ENCODE measurements at places on chromosomes 3 and 15.

- no peak for DNase-seq
Measured at GRCh38 chr3:86991840-86992435, 989 bp upstream of the VGLL3 start.

GRCh38 chr3:39408493-39409372, 2.2 kb downstream of the RPSA start:
- DNase-seq = no peak

- no peak for DNase-seq
Measured at GRCh38 chr15:101105059-101105891, 146.6 kb downstream of the CHSY1 start.

DNA sequence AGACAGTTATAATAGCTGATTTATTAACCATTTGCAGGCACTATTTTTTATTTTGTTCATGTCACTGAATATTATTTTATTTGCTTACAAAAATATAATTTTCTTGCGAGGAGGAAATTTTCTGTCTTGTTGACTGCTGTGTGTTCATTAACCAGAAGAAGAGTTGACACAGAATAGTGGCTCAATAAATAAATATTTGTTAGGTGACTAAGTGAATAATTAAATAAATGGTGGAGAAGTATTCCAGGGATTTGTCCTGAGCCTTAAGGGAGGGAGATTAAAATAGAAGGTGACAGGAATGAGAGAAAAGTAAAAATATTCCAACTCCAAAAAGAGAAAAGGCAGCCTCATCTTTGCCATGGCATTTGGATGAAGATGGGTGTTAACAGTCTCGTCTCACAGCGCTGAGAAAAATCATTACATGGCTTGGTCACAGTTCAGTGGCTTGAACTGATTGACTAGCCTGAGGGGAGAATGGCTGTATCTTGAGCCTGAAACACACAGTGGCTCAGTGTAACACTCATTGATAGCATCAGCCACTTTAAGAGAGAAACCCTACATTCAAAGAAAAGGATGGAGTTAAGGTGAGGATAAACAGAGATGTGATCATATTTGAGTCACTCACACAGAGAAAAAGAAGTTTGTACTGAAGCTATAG, 449.9 kb upstream of the NAALADL2 start:
- DNase-seq = no peak

DNA sequence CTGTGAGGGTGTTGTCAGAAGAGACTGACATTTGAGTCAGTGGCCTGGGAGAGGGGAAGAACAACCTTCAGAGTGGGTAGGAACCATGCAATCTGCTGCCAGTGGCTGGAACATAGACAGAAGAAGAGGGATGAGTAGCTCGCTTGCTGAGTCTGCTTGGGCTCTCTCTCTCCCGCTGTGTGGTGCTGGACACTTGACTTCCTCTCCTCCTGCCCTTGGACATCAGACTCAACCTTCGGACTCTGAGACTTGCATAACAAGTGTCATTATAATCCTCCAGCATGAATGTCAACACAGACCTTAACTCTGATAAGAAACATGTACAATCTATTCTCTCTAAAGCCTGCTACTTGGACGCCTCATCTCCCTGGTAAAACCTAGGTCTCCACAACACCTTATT, 5.9 kb upstream of the NMD3 start:
- DNase-seq = no peak

DNA sequence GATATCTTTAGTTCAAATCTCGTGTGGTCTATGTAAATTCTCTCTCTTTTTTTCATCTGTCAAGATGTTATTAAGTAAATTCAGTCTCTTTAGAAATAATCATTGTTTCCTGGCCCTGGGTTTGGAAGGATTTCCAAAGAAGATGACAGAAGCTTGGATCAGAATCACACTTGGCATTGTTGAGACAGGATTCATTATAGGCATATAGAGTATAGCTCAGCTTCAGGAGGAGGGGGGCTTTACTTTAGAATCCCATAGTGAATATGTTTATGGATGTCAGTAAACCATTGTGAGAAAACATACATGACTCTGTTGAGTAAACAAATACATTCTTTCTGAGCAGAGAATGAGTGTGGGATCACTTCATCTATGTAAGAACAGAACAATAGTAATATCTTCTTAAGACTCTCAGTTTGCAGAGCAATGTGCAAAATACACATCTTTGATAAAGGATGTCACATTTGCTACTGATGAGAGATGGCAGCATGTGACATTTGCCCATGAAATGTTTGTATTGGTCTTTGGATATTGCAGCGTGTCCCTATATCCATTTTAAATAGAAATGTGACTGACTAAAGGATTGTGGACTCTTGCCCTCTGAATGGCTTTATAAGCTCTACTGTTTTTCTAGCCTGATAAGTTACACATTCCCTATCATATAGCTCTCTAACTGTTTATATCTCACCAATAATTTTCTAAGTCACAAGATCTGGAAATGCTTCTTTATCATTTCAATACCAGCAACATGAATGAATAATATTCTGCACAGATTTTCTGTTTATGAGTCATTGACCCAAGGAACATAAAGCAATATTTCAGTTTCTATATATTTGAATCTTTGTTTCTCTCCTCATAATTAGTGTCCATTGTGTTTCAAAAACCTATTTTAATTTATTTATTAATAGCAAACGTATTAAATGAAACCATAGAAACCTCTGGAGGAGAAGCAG, 95.6 kb upstream of the THRB start:
- DNase-seq = no peak

DNA sequence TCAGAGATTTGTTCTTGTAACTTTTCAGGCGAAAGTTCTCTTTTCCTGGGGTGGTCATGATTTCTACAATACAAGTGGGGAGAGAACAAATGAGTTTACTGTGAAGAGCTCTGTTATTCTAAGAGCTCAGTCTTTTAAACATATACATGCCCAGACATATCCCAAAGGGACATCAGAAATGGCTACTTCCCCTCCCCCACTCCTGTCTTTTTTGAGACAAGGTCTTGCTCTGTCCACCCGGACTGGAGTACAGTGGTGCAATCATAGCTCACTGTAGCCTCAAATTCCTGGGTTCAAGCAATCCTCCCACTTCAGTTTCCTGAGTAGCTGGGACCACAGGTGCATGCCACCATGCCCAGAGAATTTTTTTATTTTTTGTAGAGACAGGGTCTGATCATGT, 18.2 kb downstream of the KPNA1 start:
- DNase-seq = no peak

GRCh38 chr3:194450341-194450740, 36.5 kb downstream of the ATP13A3 start:
- no peak for DNase-seq
